Astrocyte of the cerebellum (primary cell): ENCODE measurements at places on chromosomes 5 and 9.

GRCh38 chr9:8255850-8256249 is 456.3 kb upstream of the DMAC1 start:
- DNase-seq = no peak

DNA sequence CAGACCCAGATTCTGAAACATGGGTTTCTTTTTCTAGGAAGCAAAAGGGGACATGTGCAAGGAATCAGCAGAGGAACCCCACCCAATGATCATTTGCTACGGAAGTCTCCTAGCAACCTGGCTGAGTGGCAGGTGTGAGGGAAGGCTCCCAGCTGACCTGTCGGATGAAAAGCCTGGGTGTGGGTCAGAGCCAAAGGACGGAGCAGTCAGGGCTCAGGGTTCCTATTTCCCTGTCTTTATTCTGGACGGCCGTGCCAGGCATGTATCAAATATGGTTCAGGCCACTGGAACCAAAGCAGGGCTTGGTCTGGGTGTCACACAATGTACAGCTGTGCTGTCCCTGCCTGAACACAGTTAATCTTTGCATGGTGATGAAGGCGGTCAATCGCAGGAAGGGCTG is 20.1 kb downstream of the STK10 start:
- DNase-seq = no peak

- DNase-seq = no peak
Observed at GRCh38 chr5:816176-816575, 31.6 kb upstream of the ZDHHC11B start.

- peak; percentile 49 for DNase-seq
Observed at GRCh38 chr9:24218656-24219055, 327.0 kb downstream of the IZUMO3 start.

GRCh38 chr5:33531824-33532223 is 91.1 kb downstream of the TARS1 start:
- DNase-seq = no peak

DNA sequence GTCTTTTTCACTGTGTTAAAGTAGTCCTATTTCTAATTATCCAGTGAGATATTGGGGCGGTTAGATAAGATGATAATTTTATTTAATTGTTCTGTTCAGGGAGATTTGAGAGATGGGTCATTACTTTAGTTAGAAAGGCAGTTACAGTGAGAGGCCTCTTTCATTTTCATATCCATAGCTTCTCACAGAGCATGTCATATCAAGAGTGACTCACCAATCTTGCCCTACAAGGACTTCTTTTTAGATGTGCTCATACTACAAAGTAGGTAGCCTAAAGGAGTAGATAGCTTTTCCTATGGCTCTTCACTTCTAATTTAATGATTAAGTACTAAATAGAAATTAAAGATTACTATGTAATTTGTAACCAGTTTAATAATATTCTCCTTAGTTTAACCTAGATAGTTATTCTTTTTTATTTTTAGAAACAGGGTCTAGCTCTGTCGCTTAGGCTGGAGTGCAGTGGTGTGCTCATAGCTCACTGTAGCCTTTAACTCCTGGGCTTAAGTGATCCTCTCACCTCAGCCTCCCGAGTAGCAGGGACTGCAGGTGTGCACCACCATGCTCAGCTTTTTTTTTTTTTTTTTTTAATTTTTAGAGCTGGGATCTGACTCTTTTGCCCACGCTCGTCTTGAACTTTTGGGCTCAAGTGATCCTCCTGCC is 71.0 kb downstream of the FER start:
- DNase-seq = peak; percentile 1

GRCh38 chr9:82320566-82320965 is 332.0 kb downstream of the SPATA31D1 start:
- DNase-seq = no peak

GRCh38 chr9:2253636-2254580 is 238.8 kb downstream of the SMARCA2 start:
- DNase-seq = no peak
